HepG2 (cell line): ENCODE measurements at places on chromosomes 16 and 17. TPM values are rescaled to one million over a fixed set of nuclear protein-coding genes. Genes with fewer than 3 reads are reported as not detected.

- H3K36me3 ChIP-seq = 0 out of 2 replicates have a peak, but pooled peaks cover 1% of the 10 kb centered on the region
- DNase-seq = no peak
- H3K27ac ChIP-seq = no peak overlapping the region
Measured at GRCh38 chr16:70705056-70705455, 19.2 kb upstream of the MTSS2 start.

DNA sequence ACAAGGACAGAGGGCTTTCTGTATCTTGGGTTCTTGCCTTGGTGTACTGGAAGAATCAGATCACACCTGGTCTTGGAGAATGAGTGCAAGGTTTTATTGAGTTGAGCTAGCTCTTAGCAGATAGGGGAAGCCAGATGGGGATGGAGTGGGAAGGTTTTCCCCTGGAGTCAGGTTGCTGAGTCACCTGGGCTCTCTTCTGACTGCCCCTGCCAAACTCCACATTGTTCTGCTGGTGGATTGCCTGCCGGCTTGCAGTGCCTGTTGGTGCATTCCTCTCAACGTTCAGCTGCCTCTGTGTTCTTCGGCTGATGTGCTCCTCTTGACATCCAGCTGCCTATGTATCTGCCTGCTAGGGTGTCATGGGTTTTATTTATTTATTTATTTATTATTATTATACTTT, 1431.1 kb downstream of the CDH8 start:
- no peaks in the 10 kb centered on the region for H3K27me3 ChIP-seq
- no peaks in the 10 kb centered on the region for H3K36me3 ChIP-seq
- no peaks in the 10 kb centered on the region for H3K4me1 ChIP-seq
- no peak overlapping the region for H3K27ac ChIP-seq

The ACLY gene
- total RNA-seq = 218 and 277 TPM in 2 replicates

GRCh38 chr17:39813631-39814030, 50.5 kb downstream of the IKZF3 start:
- H3K27ac ChIP-seq = no peak overlapping the region
- no peaks in the 10 kb centered on the region for H3K4me1 ChIP-seq
- H3K27me3 ChIP-seq = no peaks in the 10 kb centered on the region; the same call in 1 of the 2 replicates
- no peaks in the 10 kb centered on the region for H3K36me3 ChIP-seq
- H3K4me3 ChIP-seq = no peak overlapping the region
- no peak for DNase-seq

The TEX19 gene
- 1.3 and 1.8 TPM in 2 replicates for total RNA-seq

GRCh38 chr16:26863931-26864330, 202.8 kb upstream of the C16orf82 start:
- no peaks in the 10 kb centered on the region; the same call in 1 of the 2 replicates for H3K27me3 ChIP-seq
- H3K4me1 ChIP-seq = no peaks in the 10 kb centered on the region
- H3K36me3 ChIP-seq = no peaks in the 10 kb centered on the region
- no peak for DNase-seq
- H3K4me3 ChIP-seq = no peak overlapping the region
